ENCODE measurements at places on chromosomes 5 and 9.

GRCh38 chr5:91177639-91178038 is 205.5 kb downstream of the ARRDC3 start:
- DNase-seq: no peak

DNA sequence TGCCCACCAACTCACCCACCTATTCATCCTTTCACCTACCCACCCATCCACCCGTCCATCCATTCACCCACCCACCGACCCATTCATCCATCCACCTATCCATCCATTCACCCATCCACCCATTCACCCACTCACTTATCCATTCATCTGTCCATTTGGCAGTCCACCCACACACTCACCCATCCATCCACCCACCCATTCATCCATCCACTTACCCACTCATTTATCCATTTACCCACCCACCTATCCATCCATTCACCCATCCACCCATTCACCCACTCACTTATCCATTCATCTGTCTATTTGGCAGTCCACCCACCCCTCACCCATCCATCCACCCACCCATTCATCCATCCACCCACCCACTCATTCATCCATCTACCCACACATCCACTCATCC is 278.1 kb upstream of the IRX4 start:
- DNase-seq: no peak

DNA sequence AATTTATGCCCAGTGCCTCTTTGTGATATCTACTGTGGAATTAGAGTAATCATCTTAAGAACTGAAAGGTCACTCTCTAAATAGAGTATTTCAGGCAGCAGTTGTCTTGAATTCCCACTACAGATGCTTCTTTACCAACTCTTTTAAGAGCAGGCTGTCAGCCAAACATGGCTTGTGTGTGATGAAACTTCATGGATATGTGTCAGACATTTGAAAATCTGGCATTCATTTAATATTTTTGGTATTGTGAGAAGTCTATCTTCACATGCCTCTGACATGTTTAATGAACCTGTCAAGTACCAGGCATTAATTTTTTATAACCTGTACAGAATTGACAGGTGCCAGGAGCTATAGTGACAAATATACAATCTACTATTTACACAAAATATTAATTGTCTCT is 318.6 kb downstream of the CDH9 start:
- DNase-seq: no peak

GRCh38 chr9:136981588-136982231 is 1.1 kb upstream of the LCNL1 start:
- DNase-seq: no peak

DNA sequence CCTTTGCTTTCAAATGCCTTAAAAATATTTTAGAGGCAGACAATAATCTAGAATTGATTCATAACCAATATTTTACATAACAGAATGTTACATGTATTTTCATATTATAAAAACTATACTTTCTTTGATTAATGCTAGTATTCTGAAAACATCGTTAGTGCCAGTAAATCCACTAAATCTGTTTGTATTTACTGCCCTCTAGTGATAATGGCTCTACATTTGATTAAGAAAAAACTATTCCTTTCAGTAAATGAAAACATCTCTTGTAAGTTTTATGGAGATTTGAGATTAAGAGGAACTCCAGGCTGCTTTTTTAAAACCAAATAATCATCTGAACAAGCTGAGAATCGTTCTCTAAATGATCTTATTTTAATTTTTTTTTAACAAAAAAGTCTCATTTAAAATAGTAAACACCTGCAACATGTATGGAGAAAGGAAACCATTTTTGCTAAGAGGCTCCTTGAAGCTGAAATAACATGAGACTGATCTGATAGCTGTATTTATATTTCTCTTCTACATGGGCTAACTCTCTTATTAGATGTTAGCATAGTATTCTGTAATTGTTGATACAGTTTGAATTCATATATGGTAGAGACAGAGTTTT is 424.7 kb downstream of the RAB3C start:
- DNase-seq: no peak

- DNase-seq: no peak
These were observed 4.6 kb downstream of the BARHL1 start for GRCh38 chr9:132586830-132587591.

GRCh38 chr5:60101573-60101972 is 208.0 kb upstream of the PDE4D start:
- no peak for DNase-seq

DNA sequence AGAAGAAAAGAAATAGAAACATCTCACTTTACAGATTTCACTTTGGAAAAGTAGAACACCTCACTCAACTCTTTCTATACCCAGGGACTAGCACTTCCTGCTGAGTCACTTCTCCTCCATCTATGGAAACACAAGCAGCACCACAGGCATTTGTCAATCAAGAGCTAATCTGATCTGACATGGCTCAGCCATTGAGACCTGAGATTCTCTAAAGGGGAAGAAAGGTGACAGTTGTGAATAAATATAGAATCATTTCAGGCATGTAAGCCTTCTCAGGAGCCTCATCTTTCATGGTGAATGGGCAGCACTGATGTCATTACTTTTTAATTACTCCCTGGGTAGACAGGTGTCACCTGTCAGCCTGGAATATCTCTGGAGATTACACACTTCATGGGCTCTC is 559.8 kb downstream of the HINT1 start:
- no peak for DNase-seq

- no peak for DNase-seq
These were observed 613.7 kb upstream of the CDH18 start for GRCh38 chr5:20601678-20602100.

- DNase-seq: no peak
These were observed 4.6 kb downstream of the EFNA5 start for GRCh38 chr5:107666051-107666655.

DNA sequence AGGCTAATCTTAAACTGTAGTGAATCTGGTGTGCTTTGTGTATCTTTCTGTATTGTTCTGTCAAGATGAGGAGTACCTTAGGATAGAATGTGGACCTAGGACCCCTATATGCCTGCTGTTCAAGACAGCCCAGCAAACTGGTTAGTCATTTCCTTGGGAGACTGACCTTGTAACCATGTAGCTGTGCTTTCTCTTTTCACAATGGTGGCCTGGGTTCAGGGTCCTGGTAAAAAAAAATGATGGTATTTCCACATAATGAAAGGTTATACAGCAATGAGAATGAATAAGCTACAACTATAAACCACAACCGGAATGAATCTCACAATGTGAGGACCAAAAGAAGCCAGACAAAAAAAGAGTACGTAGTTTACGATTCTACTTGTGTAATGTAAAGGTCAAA is 36.4 kb upstream of the F2RL1 start:
- no peak for DNase-seq

DNA sequence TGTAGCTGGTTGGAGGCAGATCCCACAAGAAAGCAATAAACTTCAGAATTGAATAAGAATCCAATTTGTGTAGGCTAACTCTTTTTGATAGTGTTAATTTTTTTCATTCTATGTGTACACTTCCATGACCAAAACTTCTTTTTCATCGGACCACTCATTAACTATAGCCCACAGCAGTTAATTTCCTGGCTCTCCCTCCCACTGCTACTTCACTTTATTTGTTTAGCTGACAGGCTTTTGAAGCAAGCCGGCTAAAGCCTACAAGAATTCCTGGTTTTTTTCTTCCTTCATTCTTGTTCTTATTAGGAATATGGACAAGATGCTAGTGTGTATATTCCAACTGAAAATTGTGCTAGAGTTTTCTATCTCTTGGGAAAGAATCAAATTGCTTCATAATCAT is 329.2 kb upstream of the CCNH start:
- no peak for DNase-seq

GRCh38 chr9:16687678-16688369 is 182.6 kb downstream of the BNC2 start:
- no peak for DNase-seq

DNA sequence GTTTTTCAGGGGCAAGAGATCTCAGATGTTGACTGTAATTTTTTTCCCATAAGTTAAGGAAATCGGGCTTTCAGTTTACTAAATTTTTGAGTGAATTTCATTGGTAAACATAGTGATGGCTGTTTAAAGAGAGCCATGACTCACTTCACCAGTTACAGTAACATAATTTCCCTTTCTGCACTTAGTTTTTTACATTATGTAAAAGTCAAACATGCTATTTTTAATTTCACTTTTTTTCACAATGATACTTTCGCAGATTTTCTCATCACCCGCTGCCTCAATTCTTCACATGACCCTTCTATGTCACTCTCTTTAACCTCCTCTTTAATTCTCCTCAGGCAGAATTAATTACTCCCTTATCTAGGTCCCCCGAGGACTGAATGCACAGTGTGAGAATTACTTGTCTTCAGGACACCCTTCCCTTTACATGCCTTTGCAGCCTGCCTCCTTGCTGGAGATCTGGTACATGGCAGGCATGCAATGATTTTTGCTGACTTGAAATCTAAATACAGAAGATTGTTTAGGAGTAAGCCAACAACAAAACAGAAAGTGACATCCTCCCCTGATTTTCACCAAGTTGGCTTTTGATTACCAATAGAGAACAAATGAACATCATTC is 217.5 kb upstream of the S1PR3 start:
- no peak for DNase-seq

DNA sequence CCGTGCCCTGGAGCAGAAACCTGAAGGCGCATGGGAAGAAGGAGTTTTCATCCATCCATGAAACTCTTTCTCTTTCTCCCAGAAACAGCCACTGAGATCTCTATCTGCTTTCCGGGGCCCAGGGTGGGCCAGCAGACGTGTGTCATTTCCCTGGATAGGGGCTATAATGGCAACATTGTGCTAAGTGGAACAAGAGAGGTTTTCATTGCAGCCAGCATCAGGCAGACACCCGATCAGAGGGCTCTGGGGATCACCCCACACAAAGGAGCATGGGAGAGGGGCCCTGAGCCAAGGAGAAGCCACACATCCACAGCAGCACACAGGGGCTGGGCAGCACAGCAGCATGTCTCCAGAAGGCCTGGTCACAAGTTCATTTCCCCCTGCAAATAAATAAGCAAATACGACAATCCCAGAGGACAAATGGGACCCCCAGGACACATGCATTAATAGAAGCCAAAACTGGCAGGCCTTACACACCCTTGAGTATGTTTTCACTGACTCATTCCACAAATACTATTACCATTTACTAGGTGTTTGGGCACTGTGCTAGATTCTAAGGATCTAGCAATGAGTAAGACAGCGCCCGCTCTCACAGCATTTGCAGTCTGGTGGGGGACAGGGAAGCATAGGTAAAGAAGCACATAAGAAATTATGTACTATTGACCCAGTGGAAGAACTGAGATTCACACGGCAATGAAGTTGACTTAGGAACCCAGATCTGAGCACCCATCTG is 4.3 kb upstream of the AFAP1L1 start:
- no peak for DNase-seq

DNA sequence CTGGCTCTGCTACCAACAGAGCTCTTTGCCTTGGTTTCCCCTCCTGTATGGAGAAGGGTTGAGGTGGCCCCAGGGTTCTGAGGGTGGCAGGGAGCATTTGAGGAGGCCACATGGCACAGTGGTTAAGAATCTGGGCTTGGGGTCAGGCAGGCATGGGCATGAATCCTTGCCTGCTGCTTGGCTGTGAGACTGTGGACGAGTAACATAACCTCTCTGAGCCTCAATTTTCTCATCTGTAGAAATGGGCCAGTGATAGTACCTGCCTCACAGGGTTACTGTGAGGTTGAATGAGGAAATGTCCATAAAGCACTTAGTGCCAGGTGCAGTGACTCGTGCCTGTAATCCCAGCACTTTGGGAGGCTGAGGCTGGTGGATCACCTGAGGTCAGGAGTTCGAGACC is 5.1 kb upstream of the NDST1 start:
- no peak for DNase-seq

DNA sequence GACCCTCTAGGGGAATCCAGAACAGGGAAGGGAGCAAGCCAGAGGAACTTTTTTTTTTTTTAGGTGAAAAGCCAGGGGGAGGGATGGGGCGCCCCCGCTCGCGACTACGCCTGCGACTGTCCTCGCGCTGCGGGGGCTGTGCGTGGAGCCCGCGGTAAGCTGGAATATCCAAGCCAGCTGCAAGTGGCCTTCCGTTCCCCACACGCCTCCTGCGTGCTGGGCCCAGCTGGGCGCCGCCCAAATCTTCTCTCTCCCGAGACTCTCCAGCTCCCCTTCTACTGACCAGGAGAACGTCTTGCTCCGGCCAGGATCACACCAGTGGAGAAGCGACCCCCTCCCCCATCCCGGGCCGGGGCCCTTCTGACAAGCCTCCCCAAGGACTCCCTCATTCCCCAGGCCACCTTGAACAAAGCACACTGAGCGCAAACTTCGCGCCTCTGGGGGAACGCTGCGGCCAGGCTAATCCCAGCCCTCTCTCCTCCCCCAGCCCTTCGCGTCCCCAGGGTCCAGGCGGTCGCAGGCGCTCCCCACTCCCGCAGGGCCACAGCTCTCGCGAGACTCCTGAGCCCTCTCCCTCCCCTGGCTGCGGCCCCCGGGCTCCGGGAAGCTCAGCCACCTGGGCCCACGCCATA is 6.6 kb downstream of the BARX1 start:
- no peak for DNase-seq

DNA sequence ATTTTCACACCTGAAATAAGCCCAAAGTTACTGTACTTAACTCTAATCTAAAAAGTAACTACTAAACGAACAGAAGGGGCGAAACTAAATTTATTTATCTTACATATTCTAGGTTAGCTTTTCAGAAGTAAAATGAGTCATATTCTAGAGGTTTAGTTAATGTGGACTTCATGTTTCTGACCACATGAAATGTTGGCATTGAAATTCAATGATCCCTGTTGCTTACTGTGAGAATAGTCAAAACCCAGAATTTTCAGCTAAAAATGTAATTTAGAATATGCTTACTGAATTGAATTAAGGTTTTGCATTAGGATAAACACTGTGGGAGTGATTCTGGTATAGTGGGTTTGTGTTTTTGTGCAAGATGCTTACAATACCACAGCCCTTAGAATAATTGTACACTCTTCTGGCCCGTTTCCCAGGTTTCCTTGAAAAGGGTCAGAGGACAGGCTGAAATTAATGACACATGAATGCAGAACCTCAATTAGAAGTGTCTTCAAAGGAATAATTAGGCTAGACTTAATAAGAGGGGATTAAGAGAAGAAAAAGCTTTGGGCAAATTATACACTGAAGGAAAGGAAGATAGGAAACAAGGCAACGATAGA is 1.4 kb upstream of the SNX18 start:
- DNase-seq: no peak

DNA sequence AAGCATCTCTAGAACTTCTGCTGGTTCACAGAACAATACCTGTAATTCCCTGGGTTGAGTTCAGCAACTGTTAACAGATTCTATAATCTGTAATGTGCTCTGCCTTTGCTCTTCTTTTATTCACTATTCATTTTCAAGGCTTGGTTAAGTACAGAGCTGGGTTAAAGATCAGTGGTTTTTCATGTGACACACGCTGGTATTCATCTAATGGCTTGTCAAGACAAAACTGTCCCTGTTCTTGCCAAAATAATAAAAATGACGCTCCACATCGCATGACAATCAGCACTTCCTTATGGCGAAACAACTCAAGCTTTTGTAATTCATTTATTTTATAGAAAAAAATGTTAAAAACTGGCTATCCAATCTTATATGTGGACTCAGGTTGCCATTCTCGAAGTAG is 137.9 kb downstream of the BNC2 start:
- DNase-seq: no peak

GRCh38 chr5:40314275-40314674 is 365.4 kb upstream of the PTGER4 start:
- DNase-seq: no peak
